ENCODE measurements at places on chromosomes 12 and 14.

DNA sequence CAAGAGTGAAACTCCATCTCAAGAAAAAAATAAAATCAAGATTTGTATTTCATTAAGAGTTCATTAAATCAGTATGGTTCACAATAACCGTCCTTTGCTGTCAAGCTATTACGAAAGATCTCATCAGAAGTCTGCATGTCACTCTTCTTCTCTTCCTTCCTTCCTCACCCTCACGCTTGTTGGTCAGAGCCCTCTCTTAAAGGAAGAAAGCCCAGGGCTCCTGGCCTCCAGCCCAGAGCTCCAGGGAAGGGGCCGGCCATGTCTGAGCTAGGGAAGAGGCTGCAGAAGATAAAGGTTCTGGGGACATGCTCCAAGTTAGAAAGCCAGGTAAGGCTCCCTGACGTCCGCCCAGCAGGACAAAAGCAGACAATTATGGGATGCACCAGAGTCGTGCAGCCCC is 43.1 kb upstream of the DLK1 start:
- DNase-seq: no peak

GRCh38 chr12:7937833-7938506 is 2.0 kb upstream of the SLC2A3 start:
- no peak for DNase-seq

GRCh38 chr12:74985986-74986319 is 223.7 kb downstream of the KCNC2 start:
- DNase-seq: no peak

GRCh38 chr12:29519585-29520182 is 22.2 kb upstream of the OVCH1 start:
- peak; percentile 15 for DNase-seq

- DNase-seq: no peak
These were observed 209.5 kb downstream of the ANO6 start for GRCh38 chr12:45425426-45425825.

DNA sequence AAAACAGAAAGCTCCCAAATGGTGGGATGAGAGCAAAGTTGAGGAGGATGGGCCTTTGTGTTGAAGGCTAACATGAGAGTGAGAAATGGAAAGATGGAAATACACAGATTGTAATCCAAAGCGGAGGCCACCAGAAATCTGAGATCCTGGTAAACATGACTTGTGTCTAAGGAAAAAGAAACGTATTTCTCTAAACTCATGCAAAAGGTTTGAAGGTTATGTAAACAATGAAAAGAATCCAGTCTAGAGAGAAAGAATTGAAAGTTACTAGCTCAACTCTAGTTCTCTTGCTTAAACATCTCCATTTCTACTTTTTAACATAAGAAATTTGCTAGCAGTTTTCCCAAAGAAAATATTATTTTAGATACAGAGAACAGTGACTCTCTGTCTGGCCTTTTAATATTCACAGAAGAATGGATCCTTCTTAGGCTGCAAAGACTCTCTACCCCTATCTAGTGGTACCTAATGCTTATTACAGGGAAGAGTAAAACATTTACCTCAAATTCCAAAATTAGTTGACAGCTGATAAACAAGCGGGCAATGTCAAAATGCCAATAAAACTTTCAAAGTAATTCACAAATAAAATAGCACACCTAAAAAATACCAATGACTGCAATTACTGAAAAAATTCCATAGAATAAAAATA is 75.8 kb upstream of the SOX5 start:
- DNase-seq: no peak

GRCh38 chr12:108701779-108702441 is 29.4 kb downstream of the CORO1C start:
- peak; percentile 53 for DNase-seq

GRCh38 chr14:49774106-49774505 is 6.2 kb downstream of the KLHDC2 start:
- no peak for DNase-seq

GRCh38 chr12:71057330-71057729 is 100.5 kb downstream of the TSPAN8 start:
- DNase-seq: no peak

DNA sequence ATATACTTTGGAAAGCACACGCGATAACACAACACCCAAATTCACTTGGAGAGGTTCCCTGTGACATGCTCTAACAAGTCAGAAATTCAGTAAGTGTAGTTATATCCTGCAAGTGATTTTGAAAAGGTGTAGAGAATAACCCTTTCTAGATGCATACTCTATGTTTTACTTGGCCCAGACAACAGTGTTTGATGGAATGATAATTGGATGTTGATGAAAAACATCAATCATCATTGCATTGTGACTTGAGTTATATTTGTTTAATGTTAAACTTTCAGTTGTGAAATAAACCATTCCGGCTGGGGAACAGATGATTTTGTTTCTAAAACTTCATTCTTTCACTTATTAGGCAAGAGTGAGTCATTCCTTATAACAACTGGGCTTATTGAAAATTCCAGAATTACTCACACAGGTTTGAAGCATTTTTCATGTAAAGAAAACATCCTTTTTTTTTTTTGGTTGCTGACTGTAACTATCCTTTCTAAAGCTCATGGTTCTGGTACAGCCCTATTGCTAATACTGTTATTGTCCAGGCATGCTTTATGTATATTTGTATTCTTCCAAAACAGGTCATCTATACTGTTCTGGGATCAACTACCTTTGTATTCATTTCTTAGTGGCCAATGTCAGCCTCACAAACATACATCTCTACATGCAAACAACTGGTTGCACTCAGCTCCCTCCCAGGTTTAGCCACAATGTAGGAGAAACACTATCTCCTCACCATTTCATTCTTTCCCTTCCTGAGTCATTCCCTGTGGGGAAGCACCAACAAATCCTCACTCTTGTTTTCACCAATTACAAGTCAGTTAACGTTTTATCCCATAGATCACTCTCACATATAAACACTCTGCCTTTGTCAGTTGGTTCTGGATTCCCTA is 121.2 kb upstream of the LRIG3 start:
- DNase-seq: no peak

GRCh38 chr12:118371321-118372282 is 1.1 kb downstream of the TAOK3 start:
- DNase-seq: no peak

GRCh38 chr12:79886917-79887519 is 47.9 kb downstream of the PPP1R12A start:
- DNase-seq: peak; percentile 74

GRCh38 chr14:21505012-21505553 is 6.1 kb downstream of the METTL3 start:
- DNase-seq: no peak
